Fibroblast of gingiva (primary cell): ENCODE measurements at places on chromosomes 16 and 17.

DNA sequence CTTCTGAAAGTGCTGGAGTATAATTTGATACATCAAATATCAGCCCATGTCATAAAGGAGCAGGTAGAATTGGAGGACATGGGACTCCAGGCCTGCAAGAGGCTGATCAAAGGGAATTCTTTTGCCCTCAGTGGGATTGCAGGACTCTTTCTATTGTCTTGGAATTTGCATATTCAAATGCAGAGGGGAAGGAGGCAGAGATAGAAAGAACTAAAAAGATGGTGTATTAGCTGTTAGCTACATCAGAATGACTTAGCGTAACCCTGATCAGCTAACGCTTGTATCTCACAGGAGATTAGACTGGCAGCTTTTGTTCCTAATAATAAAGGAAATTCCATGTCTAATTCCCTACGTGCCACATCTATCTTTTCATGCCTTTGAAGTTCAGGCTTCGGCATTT lies 1014.7 kb upstream of the RBFOX1 start:
- no peak for DNase-seq

GRCh38 chr17:20085283-20085845 lies 76.2 kb downstream of the SPECC1 start:
- DNase-seq: peak; percentile 80

GRCh38 chr17:78151514-78152008 lies 5.4 kb downstream of the C17orf99 start:
- DNase-seq: no peak

DNA sequence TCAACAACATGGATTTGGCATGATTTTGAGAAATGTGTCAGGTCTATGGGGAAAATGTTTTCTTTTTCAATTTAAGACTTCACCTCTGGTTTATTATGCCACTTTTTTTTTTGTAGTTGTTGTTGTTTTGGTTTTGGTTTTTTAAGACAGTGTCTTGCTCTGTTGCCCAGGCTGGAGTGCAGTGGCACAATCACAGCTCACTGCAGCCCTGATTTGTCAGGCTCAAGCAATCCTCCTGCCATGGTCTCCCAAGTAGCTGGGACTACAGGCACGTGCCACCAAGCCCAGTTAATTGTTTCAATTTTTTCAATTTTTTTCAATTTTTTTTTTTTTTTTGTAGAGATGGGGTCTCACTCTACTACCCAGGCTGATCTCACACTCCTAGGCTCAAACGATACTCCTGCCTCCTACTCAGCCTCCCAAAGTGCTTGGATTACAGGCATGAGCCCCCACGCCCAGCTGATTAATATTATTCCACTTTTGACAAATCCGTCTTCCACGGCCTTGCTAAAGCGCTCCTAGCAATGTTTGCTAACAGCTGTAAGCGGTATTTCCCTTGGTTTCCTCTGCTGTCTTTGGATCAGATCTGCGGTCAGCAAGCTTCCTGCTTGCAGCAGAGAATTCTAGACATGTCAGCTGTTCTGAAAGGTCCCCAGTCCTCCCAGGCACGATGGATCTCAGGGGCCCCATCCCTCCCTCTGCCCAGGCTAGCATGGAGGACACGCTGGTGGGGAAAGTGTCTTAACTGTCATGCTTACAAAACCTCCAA lies 7.0 kb upstream of the MILR1 start:
- peak; percentile 42 for DNase-seq

DNA sequence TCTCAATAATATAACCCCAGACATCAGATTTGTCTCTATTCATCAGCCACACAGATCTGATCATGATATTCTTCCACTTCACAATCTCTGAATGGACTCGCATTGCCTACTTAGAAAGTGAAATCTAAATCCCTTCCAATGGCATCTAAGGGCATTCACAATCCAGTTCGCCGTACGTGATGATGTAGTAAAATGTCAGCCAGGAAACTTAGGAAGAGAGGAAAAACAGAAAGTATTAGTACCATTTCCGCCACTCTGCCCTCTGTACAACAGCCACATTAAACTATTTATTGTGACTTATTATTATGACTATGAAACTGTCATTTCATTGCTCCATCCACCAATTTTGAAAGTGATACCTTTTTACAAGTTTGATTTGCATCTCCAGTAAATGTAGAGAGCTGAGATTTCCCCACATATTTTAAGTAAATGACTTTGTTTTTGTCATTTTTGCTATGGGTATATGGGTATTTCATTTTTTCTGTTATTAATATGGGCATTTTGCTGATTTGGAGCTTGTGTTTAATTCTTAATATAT lies 69.4 kb upstream of the SMIM36 start:
- no peak for DNase-seq

- DNase-seq: no peak
These were observed 3.6 kb upstream of the ZNF652 start for GRCh38 chr17:49365667-49366066.

DNA sequence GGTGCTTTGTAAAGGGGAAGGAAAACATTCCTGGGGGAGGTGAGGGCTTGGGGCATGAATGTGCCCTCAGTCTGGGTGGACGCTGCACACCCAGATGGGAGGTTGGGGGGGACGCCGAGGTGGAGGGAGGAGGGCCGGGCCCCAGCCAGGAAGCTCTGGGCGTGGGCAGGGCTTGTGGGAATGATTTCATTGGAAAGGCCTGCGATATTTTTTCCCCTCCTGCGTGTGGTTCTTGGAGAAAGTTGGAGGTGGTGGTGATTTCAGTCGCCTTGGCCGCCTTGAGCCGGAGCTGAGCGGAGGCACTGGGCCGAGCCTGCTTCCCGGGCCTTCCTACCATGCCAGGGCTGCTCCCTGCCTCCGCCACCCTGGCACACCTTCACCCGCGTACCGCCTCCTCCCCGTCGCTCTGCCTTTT lies 26.4 kb upstream of the CLEC18A start:
- peak; percentile 70 for DNase-seq

DNA sequence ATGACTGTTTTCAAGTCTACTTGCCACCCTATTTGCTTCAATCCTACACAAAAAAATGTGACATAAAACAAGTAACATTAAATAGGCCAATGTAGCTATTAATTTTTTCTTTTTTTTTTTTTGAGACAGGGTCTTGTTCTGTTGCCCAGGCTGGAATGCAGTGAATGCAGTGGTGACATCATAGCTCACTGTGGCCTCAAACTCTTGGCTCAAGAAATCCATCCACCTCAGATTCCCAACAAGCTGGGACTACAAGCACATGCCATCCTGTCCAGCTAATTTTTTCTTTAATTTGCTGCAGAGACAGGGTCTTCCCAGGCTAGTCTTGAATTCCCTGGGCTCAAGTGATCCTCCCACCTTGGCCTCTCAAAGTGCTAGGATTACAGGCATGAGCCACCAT lies 29.4 kb downstream of the ANKFY1 start:
- no peak for DNase-seq

DNA sequence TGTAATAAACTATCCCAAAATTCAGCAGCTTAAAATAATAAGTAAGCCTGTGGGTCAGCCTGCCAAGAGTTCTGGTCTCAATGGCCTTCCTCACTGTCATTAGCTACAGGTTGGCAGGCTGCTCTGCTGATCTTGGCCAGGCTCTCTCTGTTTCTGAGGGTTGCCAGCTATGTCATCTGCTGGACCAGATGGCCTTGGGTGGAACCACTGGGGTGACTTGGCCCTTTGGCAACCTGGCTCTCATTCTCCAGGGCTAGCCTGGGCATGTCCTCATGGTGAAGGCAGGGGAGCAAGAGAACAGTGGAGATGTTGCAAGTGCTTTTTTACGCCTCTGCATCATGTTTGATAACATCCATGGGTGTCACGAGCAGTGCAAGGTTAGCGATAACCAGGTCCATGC lies 13.9 kb downstream of the ITGAM start:
- peak; percentile 7 for DNase-seq

DNA sequence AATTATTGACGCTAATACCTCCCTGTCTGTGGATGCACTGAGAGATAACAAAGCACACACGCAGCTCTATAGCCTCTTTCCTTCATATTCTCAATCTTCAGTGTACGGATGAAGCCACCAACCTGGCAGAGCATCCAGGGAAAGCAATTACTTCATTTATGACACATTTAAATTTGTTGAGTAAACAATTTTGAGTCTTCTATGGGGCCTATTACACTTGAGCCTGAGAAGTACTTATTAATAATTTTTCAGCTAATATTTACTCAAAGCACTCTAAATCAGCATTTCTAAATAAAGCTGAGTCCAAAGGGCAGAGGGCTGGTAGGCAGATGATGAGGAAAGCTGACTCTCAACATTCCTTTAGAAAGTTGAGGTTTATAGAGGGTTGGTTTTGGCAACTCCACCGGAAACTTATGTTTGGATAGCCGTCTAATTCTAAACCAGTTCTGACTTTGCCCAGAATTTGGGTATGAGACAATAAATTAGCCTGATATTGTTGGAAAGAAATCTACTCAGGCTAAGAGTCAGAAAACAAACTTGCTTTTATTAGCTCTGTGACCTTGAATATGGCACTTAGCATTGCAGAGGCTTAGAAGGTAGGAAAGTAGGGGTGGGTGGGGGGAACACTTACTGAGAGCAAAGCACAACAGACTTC lies 643.5 kb downstream of the CDH11 start:
- peak; percentile 83 for DNase-seq

DNA sequence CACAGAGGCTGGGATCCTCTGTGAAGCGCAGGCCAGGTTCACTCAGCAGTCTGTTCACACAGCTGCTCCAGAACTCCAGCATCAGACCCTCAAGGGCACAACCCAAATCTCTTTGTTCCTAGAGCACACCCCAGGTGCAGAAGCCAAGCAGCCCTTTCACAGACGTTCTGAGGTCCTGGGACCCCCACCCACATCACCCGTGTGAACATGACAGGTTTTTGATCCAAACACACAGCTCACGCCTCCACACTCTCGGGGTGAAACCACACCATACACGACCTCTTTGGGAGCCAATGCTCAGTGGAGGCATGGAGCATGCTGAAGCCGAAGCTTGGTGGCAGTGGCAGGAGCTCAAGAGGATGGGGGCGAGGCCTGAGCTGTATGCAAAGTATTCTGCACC lies 97.4 kb downstream of the ZNF778 start:
- no peak for DNase-seq

DNA sequence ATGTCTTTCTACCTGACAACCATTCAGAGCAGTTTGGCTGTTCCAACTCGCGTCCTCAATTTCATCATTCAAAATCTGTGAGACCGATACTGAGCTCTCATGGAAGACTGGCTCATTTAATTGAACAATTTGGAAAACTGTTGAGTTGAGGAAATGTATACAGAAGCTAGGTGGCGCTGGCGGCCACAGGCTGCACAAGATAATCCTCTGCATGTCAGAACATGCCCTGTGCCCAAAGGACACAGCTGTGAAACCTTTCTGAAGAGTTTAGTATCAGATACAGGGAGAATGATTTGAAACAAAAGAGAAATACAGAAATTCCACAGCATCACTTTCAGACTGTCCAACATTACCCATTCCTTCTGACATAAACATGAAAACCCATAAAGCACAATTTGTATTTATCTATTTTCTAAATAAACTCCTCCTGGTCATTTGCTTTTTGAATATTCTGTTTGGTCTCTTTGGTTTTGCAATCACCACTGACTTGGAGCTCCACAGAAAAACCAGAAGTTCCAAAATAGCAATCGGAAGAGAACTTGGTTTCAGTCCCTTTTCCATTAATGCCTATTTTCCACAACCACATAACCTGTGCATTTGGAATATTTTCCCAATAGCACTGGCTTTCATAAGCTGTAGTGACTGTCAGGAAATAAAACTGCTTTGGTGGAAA lies 192.8 kb downstream of the MAP2K6 start:
- DNase-seq: peak; percentile 81

- DNase-seq: peak; percentile 83
These were observed 9.9 kb downstream of the ZDHHC1 start for GRCh38 chr16:67406111-67406971.

DNA sequence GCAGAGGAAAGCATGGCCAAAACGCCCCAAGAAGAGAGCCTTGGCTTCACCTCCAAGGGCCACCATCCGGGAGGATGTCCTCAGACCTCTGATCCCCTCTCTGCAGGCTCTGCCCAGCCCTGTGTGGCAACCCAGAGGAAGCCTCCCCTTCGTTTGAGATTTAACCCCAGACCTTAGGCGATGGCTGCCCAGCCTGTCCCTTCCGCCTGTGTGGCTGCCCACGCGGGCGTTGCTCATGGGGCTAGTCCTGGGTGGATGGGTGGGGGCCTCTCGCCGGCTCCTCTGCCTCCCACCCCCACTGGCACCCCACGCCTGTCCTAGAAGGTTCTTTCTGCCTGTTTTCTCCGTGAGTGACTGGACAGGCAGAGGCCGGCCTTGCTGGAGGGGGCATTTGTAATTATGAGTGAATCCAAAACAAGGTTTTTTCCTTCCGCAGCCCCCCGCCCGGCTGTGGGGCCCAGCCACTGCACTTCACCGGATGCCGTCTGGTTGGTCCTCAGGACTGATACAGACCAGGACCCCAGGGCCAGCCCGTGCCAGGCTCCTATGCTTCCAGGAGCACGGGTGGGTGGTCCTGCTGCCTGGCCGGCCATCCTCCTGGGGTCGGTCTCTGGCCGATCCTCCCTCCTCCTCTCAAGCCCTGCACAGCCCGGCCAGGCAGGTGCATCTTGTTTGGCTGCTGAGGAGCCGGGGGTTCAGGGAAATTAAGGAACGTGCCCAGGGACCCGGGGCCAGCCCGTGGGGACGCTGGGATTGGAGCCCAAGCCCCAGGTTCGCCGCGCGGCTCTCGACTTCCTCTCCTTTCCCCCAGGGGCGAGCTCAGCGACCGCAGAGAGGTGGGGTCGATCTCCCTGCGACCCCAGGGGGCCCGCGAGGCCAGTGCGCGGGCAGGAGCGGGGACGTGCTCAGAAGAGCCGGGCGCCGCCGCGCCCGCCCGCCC lies at the start of gene TMEM235:
TMEM235 (plus strand) TSS at position 636 of the 940 bp plus-strand sequence. CDS start 393 bp downstream, outside the sequence.
- no peak for DNase-seq

DNA sequence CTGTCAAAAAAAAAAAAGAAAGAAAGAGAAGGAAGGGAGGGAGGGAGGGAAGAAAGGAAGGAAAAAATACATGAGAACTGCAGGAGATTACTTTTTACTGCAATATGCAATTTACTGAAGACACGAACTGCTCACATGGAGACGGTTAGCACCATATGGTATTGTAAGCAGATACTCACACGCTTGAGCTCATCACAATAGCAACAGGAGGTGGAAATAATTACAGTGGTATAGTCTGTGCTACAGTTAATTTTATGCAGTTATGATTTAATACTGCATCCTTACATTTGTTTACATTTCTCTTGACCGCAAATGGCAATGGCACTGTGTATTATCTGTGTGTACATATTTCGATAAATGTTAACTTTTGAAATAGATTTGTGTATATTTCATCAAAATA lies 21.4 kb upstream of the SLC46A1 start:
- peak; percentile 72 for DNase-seq
